GM23248 (cell line): ENCODE measurements at places on chromosomes 4 and X. TPM values are rescaled to one million over a fixed set of nuclear protein-coding genes. Genes with fewer than 3 reads are reported as not detected.

DNA sequence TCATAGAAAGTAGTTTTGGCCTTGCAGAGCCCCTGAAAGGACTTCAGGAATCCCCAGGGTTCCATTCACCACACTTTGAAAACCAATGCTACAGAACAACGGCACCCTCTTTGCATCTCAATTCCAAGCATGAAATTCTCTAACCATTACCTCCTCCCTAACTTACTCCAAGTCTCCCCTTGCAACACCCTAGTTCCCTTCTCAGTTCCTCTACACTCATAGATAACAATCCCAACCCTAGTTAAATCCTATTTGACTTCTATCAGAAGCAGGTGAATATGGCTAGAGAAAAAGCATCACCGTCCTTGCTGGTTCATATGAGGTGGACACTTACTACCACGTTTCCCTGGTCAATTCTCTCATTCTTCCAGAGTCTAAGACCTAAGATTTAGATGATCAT, 2.4 kb downstream of the RCHY1 start:
- H3K27ac ChIP-seq, result peak overlapping the region; percentile 92; the same call in 1 of the 2 replicates
- H3K4me3 ChIP-seq, result peak overlapping the region; percentile 48
- no peak for DNase-seq
- H3K4me1 ChIP-seq, result peaks cover 39% of the 10 kb centered on the region

TMEM128 gene
- 17.7 and 25.9 TPM in 2 replicates for total RNA-seq

DNA sequence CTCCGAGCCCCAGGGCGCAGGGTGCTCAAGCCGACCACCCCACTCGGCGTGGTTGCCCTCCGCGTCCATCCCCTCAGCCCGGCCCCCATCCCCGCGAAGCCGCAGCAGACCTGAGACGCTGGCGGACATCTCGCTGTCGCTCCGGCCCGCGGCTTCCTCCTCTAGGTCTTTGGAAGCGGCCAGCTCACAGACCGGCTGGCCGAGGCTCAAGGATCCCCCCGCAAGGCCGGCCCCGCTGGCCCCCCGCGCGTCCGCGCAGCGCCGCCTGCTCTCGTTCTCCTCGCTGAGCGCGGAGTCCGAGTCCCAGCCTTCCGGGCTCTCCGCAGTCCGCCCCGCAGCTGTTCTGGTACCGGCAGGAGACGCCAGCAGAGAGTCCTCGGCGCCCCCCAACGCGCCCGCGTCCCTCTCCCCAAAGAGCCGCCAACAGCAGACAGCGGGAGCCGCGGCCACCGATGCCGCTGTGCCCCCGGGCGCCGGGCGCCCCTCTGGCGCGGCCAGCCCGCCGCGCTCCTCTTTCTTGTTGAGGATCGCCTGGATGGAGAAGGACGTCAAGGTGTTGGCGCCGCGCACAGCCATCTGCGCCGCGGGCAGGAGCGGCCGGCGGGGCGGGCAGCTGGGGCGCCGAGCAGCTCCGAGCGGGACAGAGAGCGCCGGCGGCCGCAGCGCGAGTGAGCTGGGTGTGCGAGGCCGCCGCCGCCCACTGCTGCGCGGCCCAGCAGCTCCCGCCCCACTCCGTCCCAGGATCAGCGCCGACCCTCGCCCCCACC, at the start of gene NKX3-2:
Gene NKX3-2 (minus strand): TSS at position 670 of the 767 bp plus-strand sequence. CDS start 94 bp downstream, at position 576.
- no peak within 1 kb of the TSS for H3K27ac ChIP-seq
- H3K4me3 ChIP-seq, result peak within 1 kb of the TSS; percentile 83
- peak; percentile 65 for DNase-seq
- H3K4me1 ChIP-seq, result no peaks in the 10 kb centered on the region; the same call in 1 of the 2 replicates
- H3K27me3 ChIP-seq, result peaks cover 71% of the 10 kb centered on the region
- no peaks in the 10 kb centered on the region for H3K36me3 ChIP-seq

DNA sequence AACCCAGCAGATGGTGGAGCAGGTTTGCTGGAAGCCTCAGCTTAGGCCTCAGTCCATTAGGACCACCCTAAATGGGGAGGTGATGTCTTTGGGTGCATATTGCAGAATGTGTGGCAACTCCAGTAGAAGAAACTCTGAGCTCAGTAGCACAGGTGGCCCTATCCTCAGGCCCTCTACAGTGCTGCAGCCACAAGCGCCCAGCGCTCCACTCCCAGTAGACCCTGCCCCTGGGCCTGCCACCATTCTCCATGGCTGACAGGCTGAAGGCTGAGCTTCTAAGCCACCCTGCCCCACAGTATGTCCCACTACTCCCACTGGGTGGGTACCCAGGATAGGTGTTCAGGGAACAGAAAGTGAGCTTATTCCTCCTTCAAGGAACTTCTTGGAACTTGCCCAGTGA, 162.8 kb upstream of the MAMLD1 start:
- peaks cover 31% of the 10 kb centered on the region for H3K4me1 ChIP-seq
- H3K36me3 ChIP-seq, result no peaks in the 10 kb centered on the region
- H3K27me3 ChIP-seq, result no peaks in the 10 kb centered on the region
- no peak overlapping the region for H3K4me3 ChIP-seq
- no peak for DNase-seq

DNA sequence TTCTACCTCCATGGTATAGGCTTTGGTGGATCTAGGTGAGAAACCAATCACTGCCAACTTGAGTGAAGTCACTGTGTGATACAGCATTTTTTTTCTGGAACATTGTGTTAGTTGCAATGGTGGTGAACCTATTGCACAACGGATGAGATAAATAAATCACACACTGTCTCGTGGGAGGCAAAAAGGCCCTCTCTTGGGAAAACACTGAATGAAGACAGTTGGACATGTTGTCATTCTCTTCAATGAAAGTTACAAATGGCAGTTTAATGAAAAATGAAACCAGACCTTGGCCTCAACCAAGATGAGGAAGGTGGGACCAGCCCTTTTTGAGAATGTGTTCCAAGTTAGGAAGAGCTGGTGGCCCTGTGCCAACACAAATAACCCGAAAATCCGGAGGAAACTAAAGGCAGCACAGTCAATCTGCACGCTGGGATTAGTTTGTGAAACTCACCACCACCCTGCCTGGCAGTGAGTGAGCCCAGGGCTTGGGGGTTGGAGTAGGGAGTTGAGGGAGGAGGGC, 5.4 kb upstream of the ADGRG2 start:
- no peak overlapping the region for H3K4me3 ChIP-seq
- H3K36me3 ChIP-seq, result no peaks in the 10 kb centered on the region
- DNase-seq, result no peak
- H3K27me3 ChIP-seq, result no peaks in the 10 kb centered on the region; the same call in 1 of the 2 replicates

DNA sequence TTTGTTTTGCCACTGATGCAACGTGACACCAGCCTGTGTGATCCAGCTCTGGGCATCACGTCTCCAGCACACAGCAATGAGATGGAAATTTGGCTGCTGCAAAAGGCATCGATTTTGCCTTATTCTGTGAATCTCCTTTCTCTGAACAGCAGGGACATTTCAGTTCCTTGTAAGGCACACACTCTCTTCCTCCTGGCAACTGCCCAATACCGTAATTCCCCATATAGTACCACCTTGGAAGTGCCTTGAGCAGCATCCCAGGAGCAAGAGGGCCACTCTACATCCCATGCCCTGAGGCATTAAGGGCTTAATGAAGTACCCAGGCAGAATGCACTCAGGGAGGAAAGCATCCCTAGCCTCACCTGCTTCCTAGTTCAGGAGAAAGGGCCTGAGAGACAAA, 10.5 kb upstream of the MAMLD1 start:
- DNase-seq, result no peak
- H3K27ac ChIP-seq, result no peak overlapping the region
- no peaks in the 10 kb centered on the region for H3K36me3 ChIP-seq

GRCh38 chr4:123889507-123889906, 492.9 kb downstream of the SPRY1 start:
- H3K4me1 ChIP-seq, result peaks cover 17% of the 10 kb centered on the region
- H3K27ac ChIP-seq, result no peak overlapping the region
- H3K36me3 ChIP-seq, result no peaks in the 10 kb centered on the region
- H3K4me3 ChIP-seq, result no peak overlapping the region

DNA sequence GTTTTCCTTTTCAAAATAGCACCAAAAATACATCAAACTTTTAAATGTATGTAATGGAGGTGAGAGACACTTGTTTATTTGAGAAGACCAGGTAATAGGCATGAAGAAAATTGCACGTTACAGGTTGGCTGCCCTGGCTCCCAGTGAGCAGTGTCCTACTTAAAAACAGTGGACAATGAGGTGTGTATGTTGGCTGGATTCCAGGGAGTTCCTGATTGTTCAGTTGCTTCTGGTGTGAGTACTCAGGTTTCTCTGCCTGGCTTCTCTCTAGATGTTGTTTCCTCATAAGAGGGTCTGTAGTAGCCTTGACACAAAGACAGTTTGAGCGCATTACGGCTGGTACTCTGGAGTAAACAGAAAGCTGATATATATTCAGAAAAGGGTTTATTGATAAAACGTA, 29.4 kb downstream of the SNX25 start:
- no peaks in the 10 kb centered on the region for H3K36me3 ChIP-seq
- H3K27me3 ChIP-seq, result no peaks in the 10 kb centered on the region
- no peak overlapping the region for H3K4me3 ChIP-seq
- H3K4me1 ChIP-seq, result peaks cover 22% of the 10 kb centered on the region

- peak overlapping the region; percentile 29; the same call in 1 of the 2 replicates for H3K27ac ChIP-seq
- peak; percentile 31 for DNase-seq
- peaks cover 23% of the 10 kb centered on the region; the same call in 1 of the 2 replicates for H3K4me1 ChIP-seq
- H3K4me3 ChIP-seq, result peak overlapping the region; percentile 89
- no peaks in the 10 kb centered on the region for H3K27me3 ChIP-seq
- H3K36me3 ChIP-seq, result 0 out of 2 replicates have a peak, but pooled peaks cover 2% of the 10 kb centered on the region
Measured at GRCh38 chr4:52036886-52037530, 1.1 kb downstream of the SGCB start.

DNA sequence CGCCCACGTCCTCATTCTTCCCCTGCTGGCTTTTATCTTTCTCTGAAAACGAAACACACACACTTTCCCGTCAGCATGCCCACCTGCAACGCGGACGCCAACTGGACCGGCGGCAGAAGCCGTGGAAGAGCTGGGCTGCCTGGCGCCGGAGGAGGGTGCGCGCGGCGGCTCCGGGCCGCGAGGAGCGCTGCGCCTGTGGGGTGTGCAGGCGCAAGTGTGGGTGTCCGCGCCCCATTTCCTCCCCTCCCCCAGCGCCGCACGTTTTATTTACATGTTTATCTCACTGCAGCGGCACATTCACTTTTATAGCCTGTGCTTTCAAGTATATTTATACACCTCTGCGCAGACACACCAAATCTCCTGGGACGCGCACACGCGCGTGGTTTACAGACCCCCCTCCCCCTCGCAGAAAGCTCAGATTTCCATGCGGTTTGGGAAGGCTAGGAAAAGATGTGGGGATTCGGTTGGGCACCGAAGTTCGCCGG, 1.5 kb downstream of the PITX2 start:
- H3K4me3 ChIP-seq, result no peak overlapping the region
- H3K27me3 ChIP-seq, result no peaks in the 10 kb centered on the region
- DNase-seq, result no peak
- no peaks in the 10 kb centered on the region for H3K36me3 ChIP-seq
- no peak overlapping the region for H3K27ac ChIP-seq

- H3K27ac ChIP-seq, result peak overlapping the region; percentile 49
- H3K27me3 ChIP-seq, result no peaks in the 10 kb centered on the region
- H3K4me3 ChIP-seq, result no peak overlapping the region
- peak; percentile 80 for DNase-seq
- peaks cover 37% of the 10 kb centered on the region for H3K4me1 ChIP-seq
- no peaks in the 10 kb centered on the region for H3K36me3 ChIP-seq
Measured at GRCh38 chr4:137674066-137674465, 141.8 kb upstream of the PCDH18 start.

DNA sequence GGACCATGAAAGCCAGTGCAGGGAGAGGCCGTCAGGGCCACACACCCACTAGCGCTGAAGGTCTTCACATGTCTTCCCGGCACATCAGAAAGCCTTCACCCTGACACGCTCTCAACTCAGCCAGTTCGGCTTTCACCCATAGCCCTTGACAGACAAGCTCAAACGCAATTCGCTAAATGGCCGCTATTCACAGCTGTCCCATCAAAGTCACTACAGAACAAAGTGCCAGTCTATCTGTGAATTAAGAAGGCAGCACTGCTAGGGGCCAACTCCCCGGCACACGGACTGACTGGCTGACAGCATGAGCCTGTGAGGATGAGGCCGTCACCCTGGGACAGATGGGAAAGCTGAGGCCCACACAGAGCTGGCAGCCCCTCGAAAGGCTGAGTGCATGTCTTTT, 45.7 kb downstream of the ACOX3 start:
- H3K27me3 ChIP-seq, result no peaks in the 10 kb centered on the region
- H3K4me1 ChIP-seq, result peaks cover 32% of the 10 kb centered on the region
- H3K36me3 ChIP-seq, result 0 out of 2 replicates have a peak, but pooled peaks cover 7% of the 10 kb centered on the region

DNA sequence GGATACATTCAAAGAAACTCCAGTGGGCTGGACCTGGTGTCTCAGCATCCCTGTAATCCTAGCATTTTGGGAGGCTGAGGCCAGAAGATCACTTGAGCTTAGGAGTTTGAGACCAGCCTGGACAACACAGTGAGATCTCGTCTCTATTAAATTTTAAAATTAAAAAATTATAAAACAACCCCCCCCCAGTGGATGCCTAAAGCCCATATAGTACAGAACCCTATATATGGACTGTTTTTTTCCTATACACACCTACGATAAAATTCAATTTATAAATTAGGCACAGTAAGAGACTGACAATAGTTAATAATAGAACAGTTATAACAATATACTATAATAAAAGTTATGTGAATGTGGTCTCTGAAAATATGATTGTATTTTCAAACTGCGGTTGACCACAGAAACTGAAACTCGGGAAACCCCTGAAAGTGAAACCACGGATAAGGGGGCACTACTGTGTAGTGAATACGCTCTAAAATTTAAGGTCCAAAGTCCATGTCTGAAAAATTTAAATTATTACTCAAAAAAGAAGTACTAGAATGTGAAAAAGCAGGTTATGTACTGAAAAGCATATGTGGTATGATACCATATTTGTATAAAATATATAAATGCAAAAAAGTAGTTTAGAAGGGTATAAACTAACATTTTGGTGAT, 2.0 kb downstream of the SMIM14 start:
- H3K4me3 ChIP-seq, result peak overlapping the region; percentile 97
- H3K4me1 ChIP-seq, result peaks cover 26% of the 10 kb centered on the region
- H3K27ac ChIP-seq, result peak overlapping the region; percentile 99

GRCh38 chrX:6311540-6311939, 82.9 kb upstream of the NLGN4X start:
- H3K4me3 ChIP-seq, result no peak overlapping the region
- H3K27ac ChIP-seq, result no peak overlapping the region
- H3K27me3 ChIP-seq, result no peaks in the 10 kb centered on the region
- no peak for DNase-seq
- no peaks in the 10 kb centered on the region for H3K4me1 ChIP-seq

SMIM20 gene
- total RNA-seq, result 24.3 and 35.6 TPM in 2 replicates

DNA sequence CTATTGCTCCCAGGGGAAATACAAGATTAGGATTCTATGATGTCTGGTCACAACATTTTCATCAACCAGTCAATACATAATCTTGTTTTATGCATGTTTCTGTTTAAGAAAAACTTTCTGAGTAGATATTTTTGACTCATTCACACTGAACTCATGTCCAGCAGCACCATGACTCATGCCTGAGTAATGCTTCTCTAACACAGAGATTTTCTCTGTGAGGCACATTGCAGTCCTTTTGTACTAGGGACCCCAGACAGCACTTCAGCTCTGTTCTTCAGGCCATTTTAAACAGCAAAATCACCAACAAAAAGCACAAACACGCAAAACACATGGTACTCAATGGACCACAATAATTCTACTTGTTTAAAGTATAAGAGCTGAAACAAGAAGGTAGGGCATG, 83.6 kb downstream of the MXRA5 start:
- 0 out of 2 replicates have a peak overlapping the region, but pooled peaks have one; percentile 32 for H3K4me3 ChIP-seq
- H3K27ac ChIP-seq, result peak overlapping the region; percentile 80
- no peaks in the 10 kb centered on the region for H3K36me3 ChIP-seq
